Activated CD8-positive, alpha-beta T cell treated with anti-CD3 and anti-CD28 coated beads for 36 hours (primary cell): ENCODE measurements at places on chromosomes 2 and 18. TPM values are rescaled to one million over a fixed set of nuclear protein-coding genes. Genes with fewer than 3 reads are reported as not detected.

GRCh38 chr2:186641807-186642321 is 52.0 kb upstream of the FAM171B start:
- DNase-seq = peak; percentile 49

DNA sequence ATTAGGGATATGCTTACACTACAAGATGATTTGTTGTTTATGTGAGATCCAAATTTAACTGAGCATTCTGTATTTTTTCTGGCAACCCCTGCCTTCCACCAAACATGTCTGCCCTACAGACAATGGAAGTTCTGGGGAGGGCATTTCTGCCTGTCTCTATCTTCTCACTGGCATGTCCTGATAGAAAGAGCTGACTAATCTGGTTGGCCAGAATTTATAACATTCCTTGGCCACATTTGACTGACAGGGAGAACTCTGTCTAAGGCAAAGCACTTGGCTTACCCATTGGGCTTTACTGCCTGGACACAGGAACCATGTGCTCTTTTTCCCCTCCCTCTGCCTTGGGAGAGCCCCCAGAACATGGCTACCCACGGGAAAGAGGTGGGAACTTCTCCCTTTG is 70.6 kb upstream of the TMEM178A start:
- DNase-seq = no peak

Gene MAP2
- not detected for total RNA-seq

GRCh38 chr2:160097326-160097725 is 34.9 kb upstream of the PLA2R1 start:
- no peak for DNase-seq

- no peak for DNase-seq
Observed at GRCh38 chr2:12052796-12053195, 306.4 kb downstream of the LPIN1 start.

Gene MAP3K19
- total RNA-seq = not detected

Gene ZNF519
- 17.7 TPM for total RNA-seq

GRCh38 chr18:79871026-79871390 is 73.3 kb downstream of the KCNG2 start:
- DNase-seq = no peak

DNA sequence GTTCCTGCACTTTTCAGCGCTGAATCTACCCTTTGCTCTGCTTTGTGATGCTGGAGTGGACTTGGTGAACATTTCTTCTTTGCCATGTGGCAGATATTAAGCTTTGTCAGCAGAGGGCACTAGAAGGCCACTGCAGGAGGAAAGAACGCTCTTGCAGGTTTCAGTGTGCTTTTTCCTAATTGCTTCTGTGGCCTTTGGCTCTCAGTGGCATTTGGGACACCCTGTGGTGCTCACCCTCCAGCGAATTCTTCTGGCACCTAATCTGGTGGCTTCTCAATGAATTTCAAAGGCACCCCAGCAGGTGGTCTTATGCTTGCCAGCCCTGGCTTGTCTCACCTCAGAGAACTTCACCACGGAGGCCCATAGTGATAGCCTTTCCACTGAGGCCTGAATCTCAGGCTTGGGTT is 146.7 kb downstream of the MYO3B start:
- peak; percentile 39 for DNase-seq

- DNase-seq = no peak
Observed at GRCh38 chr2:5991305-5991968, 299.3 kb downstream of the SOX11 start.

Gene SERPINB2
- not detected for total RNA-seq

Gene TUBA4B
- total RNA-seq = not detected
